ENCODE measurements at places on chromosomes 6 and 20.
A peak's percentile ranks its signal among the peaks of the same experiment; 100 is the strongest.

GRCh38 chr20:42161228-42161829 is 543.2 kb upstream of the CHD6 start:
- DNase-seq: no peak

DNA sequence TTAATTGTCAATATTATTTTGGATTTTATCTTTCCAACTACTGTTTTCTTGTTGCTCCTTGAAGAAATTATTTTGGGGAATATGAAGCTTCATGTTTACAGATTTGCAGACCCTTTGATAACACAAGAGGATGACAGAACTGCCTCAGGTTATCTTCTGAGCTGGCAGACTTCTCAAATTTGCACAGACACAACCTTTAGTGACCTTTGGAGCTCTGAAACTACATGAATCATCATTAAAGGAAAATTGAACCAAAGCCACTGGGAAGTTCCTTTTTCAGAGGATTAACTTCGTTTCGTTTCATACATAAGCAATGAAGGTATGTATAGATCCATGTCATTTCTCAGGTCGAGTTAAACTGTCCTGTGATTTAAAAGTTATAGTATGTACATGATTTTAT is 85.9 kb downstream of the FBXO5 start:
- no peak for DNase-seq

- no peak for DNase-seq
Measured at GRCh38 chr6:151181706-151182363, 57.9 kb upstream of the AKAP12 start.

- no peak for DNase-seq
Measured at GRCh38 chr6:13709689-13710551, 1.7 kb downstream of the RANBP9 start.

DNA sequence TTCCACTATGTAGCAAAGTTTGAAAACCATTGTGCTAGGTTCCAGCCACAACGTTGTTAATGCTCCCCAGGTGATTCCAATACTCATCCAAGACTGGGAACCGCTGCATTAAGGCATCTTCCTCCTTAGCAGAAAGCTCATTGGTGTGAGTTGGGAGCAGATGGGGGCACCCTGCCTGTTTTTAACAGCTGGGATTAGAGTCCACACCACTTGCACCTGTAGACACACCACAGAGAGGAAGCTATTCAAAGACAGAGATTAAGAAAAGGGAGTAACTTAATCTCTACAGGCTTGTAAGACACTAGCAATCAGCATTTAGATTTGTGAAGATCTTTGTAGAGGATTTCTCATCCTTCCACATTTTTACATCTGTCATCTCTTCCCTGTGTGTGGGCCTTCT is 333.9 kb upstream of the SOX4 start:
- no peak for DNase-seq

- DNase-seq: no peak
Measured at GRCh38 chr6:145885431-145885830, 70.8 kb upstream of the FBXO30 start.

DNA sequence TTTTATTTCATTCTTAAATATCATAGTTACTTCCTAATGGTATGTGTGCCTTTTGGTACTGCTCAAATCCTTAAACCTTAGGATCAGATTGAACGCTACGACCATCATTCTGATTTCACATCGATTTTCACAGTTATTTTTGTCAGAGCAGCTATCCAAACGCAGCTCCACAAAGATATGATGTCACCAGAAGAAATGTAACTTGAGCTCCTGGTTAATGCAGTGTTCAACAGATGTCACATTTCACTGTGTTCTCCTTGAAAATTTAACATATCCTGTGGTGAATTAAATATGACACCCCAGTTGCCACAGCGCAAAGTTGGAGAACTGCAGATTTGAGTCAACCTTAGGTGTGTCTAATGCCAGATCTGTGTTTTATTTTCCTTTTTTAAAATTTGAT is 81.4 kb downstream of the CTNNBL1 start:
- DNase-seq: no peak

DNA sequence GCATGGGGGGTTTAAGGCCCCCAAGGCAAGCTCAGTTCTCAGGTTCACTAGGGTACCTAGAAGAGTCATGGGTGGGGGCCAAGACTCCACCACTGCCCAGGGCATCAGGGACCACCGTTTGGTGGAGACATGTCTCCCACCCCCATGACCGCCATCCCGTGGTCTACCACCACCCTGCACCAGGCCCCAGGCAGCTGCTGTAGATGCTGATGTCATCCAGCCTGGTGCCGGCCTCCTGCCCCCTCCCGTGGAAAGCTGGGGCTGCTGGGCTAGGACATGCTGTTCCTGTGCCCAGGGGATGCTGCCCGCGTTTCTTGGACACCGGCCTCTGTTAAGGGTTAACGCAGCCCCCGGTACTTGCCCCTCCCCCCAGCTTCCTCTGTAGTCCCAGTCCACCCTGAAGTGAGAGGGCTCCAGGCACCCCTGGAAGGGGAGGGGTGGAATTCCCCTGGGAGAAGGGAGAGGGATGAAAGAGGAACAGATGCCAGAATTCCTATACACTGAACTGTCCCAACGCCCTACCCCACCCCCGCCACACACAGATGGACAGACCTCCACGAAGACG is 587 bp downstream of the IP6K3 start:
- DNase-seq: no peak

GRCh38 chr6:143969077-143969476 is 39.0 kb downstream of the PLAGL1 start:
- no peak for DNase-seq

DNA sequence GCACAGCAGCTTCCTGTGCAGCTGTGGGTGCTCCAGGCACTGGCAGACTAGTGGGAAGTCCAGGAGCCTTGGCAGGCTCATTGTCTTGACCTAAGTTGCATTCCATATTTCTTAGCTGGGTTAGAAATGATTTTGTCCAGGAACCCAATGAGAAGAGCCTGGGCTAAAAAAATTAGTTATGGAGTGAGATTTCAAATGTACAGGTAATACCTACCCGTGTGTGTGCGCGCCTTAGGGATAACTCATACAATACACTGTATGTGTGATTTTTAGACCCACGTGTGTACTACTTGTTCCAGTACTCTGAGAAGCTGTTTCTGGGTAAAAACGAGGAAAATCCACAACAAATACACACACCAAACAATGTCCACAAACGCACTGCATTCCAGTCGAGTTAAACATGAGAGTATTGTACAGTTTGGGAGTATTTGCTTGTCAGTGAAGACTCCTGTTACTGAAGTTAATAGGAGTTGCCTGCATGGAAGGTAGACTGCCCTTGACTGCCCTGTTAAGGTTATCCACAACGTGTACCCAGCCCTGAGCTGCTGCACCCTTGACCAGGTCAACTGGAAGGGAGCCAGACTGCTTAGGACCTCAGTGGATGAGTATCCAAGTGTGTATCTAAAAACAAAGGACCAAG is 1.4 kb downstream of the PAQR8 start:
- no peak for DNase-seq

- DNase-seq: no peak
Measured at GRCh38 chr6:63478734-63479133, 93.5 kb upstream of the LOC128125822 start.

GRCh38 chr20:51333971-51334370 is 208.5 kb downstream of the NFATC2 start:
- no peak for DNase-seq

- DNase-seq: peak; percentile 96
Measured at GRCh38 chr6:44058617-44059358, 68.5 kb downstream of the MRPL14 start.

DNA sequence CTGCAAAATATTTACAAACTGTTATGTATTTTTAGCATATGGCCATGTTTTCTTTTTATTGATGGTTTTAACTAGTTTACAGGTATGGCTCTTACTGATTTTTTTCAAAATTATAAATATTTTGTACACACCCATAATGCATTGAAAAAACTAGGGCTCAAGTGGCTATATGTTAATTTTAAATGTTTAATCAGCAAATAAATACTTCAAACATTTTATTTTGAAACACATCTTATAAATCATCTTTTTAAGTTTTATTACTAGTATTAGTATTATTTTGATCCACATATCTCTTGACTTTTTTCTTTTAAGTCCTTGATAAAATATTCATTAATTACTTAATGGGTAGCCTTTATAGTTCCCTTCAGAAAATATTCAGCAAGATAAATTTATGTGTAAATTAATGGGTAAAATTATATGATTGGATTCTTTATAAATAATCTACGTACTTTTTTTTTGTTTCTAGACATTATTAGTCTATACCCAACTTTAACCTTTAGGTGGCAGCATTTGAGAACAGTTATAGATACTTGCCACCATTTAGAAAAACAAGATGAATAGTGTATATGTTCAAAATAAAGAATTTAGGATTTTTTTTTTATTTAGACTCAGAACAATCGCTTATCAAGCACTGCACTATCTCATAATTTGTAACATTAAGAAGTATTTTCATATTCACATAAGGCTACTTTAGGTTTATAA is 241.9 kb downstream of the ADGRB3 start:
- DNase-seq: no peak

DNA sequence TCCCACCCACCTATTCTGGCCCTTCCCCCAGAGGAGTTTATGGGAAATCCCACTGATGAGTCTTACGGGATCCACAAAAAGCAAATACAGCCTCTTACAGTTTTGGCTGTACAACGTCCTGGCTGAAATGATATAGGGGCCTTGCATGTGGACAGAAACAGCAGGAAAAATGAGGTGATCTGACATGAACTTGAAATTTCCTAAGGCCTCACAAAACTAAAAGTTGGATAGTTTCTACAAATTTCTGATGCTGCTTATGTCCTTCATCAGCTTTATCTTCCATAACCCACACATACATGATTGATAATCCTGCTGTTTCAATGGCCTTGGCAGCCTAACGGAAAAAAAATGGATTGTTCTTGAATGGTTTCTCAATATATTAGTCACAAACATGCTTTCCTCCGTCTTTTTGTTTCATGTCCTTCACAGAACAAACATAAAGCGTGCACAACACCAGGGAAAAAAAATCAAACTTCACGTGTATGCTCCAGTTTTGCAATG is 118.8 kb downstream of the BMP5 start:
- DNase-seq: no peak

- DNase-seq: no peak
Measured at GRCh38 chr6:169722362-169723199, 1.7 kb downstream of the PHF10 start.

DNA sequence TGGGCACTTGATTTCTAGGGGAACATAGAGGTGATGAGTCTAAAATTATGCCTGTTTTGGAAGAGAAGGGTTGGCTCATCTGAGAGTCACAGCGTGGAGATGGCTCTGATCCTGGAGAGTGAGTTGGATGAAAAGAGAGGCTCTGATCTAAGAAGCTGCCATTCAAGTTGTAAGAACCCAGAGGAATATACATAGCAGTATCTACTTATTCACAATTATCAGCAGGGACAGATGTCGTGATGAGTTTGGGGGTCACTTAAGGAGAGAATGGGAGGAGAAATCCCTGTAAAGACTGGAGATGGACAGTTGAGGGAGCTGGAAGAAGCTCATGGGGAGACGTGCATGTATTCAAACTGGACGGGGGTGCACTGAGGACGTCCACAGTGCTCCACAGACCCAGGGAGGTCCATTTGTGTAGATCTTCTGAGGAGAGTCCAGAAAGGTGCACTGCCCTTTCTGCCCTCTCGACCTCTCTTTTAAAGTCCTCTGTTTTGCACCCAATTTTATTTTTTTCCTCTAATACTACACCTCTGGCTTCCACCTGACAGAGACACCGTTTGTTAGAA is 124.7 kb upstream of the SSTR4 start:
- DNase-seq: no peak

GRCh38 chr20:48866936-48867335 is 39.1 kb upstream of the PREX1 start:
- DNase-seq: no peak

DNA sequence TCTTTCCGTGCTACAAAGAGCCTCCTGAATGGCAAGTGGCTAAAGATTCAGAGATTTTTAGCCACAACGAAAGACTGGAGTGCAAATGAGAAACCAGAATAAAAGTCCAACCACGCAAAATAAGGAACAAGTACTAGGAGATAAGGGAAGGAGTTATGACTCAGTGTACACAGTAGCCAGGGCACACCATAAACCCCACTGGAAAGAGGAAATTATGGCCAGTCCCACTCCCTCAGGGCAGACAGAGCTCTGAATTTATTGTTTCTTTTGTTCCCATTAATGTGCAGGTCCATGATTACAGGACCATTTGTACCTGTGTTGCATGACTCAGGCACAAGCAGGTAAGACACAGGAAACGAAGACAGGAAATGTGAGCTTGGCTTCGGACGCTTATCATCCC is 150.3 kb upstream of the PREP start:
- no peak for DNase-seq

DNA sequence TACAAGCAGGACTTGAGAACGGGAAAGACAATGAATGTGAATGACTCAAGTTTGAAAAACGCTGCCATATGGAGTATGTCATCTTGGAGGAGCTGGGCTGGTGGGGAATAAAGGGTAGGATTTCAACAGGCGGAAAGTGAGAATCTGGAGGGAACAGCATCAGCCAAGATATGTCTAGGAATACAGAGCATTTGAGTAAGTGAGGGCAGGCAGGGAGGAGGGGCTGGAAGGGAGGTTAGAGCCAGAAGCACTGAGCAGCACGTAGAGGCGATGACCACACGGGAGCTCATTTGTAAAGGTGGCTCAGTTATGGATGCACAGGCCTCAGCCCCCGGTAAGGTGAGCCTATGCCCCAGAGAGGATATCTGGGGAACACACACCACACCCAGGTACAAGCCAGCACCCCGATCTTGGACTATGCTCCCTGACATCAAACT is 115.1 kb downstream of the ZMYND8 start:
- peak; percentile 79 for DNase-seq

DNA sequence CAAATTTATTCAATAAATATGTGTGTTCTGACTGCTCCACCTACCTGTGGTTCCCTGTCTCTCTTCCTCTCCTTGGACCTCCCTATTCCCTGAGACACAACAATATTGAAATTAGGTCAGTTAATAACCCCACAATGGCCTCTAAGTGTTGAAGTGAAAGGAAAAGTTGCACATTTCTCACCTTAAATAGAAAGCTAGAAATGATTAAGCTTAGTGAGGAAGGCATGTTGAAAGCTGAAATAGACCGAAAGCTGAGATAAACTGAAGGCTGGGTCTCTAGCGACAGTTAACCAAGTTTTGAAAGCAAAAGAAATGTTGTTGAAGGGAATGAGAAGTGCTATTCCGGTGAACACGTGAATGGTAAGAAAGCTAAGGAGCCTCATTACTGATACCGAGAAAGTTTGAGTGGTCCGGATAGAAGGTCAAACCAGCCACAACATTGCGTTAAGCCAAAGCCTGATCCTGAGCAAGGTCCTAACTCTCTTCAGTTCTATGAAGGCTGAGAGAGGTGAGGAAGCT is 34.1 kb downstream of the UST start:
- DNase-seq: no peak

- no peak for DNase-seq
Measured at GRCh38 chr6:53483423-53484353, 61.2 kb downstream of the GCLC start.

GRCh38 chr6:151016107-151016506 is 150.6 kb downstream of the MTHFD1L start:
- DNase-seq: no peak

GRCh38 chr6:32483968-32484613 is 44.4 kb downstream of the HLA-DRA start:
- DNase-seq: no peak
